Muscle of arm (tissue), 14 donors: ENCODE measurements at places on chromosomes 6 and 20. TPM values are rescaled to one million over a fixed set of nuclear protein-coding genes. Genes with fewer than 3 reads are reported as not detected.

Gene COL9A1
- polyA plus RNA-seq = 5.8 TPM

GRCh38 chr20:36493051-36493800, 48.1 kb upstream of the MYL9 start:
- DNase-seq = no peak

- DNase-seq = peak; percentile 31
These were observed 61.8 kb downstream of the RPP40 start for GRCh38 chr6:4941782-4942672.

GRCh38 chr6:79671600-79672266, 40.6 kb downstream of the SH3BGRL2 start:
- DNase-seq = no peak
